ENCODE measurements at places on chromosomes 6 and 20. TPM values are rescaled to one million over a fixed set of nuclear protein-coding genes. Genes with fewer than 3 reads are reported as not detected.

The NFATC2 gene
- 10.2 TPM for total RNA-seq

The CDH4 gene
- under 0.01 TPM for total RNA-seq

The SASH1 gene
- total RNA-seq, result 304 TPM

The C6orf15 gene
- total RNA-seq, result 0.59 TPM

The GPLD1 gene
- total RNA-seq, result 2.5 TPM

The THBD gene
- total RNA-seq, result 22.6 TPM

The EPHA7 gene
- 0.66 TPM for total RNA-seq

The DCDC2 gene
- 8.9 TPM for total RNA-seq
